ENCODE measurements at places on chromosomes 2 and 18.
A peak's percentile ranks its signal among the peaks of the same experiment; 100 is the strongest.

DNA sequence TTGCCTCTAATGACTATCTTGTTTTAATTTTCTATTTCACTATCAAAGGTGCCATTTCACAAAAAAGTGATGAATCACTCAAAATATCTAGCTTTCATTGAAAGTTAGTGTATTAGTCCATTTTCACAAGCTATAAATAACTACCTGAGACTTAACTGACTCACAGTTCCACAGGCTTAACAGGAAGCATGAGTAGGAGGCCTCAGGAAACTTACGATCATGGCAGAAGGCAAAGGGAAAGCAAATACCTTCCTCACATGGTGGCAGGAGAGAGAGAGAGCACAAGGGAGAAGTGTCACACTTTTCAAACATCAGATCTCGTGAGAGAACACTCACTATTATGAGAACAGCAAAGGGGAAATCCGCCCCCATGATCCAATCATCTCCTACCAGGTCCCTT, 1220.4 kb upstream of the ZEB2 start:
- DNase-seq, result no peak

DNA sequence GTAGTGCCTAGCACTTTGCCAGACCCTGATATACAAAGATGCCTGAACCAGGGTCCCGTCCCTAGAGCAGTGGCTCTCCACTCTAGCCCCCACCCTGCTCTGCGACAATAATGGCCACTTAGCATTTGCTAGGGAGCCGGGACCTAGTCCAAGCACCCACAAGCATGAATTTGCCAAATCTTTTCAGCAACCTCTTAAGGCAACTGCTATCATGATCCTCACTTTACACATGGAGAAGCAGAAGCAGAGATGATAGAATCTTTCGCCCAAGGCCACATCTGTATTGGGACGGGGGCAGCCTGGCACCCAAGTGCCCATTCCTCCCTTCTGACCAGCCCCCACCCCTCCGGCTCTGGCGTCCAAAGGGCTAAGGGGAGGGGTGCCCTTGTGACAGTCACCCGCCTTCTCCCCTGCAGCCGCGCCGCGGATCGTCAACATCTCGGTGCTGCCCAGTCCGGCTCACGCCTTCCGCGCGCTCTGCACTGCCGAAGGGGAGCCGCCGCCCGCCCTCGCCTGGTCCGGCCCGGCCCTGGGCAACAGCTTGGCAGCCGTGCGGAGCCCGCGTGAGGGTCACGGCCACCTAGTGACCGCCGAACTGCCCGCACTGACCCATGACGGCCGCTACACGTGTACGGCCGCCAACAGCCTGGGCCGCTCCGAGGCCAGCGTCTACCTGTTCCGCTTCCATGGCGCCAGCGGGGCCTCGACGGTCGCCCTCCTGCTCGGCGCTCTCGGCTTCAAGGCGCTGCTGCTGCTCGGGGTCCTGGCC, 13.0 kb downstream of the SIGLEC15 start:
- DNase-seq, result no peak

DNA sequence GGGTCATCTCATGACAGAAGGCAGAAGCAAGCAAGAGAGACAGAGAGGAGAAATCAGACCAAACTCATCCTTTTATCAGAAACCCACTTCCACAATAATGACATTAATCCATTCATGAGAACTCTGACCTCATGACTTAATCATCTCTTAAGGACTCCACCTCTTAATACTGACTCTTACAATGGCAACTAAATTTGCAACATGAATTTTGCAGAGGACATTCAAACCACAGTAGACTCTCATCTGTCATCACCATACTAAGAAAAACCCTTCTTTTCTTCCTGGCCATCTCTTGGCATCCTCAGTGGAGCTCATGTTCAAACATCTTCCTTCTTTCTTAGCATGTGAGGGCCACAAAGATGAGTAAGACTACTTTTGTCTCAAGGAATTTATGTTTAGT, 476.2 kb upstream of the RAB12 start:
- no peak for DNase-seq

- no peak for DNase-seq
Observed at GRCh38 chr2:20623241-20623640, 27.7 kb downstream of the HS1BP3 start.

GRCh38 chr2:72859831-72860262, 27.4 kb upstream of the SPR start:
- DNase-seq, result peak; percentile 81

DNA sequence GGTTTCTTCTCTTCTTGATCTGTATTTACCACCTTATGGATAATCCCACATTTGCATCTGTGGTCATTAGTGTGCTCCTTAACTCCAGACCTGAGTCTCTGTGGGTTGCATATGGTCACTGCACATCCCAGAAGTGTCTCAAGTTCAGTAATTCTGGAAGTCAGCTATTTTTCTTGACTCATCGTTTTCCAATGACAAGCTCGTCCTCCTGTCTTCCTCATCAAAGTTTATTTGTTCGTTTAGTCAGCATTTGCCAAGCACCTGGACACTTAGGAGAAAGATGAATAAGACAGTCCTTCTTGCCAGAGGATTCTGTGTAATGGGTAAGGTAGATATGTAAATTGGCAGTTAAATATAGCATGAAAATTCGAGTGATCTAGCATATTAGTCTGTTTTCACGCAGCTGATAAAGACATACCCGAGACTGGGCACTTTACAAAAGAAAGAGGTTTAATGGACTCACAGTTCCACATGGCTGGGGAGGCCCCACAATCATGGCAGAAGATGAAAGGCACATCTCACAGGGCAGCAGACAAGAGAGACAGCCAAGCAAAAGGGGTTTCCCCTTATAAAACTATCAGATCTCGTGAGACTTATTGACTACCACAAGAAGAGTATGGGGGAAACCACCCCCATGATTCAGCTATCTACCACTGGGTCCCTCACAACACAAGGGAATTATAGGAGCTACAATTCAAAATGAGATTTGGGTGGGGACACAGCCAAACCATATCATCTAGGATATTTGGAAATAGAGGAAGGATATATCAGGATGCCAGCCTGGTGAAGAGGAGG, 19.4 kb downstream of the FASTKD2 start:
- DNase-seq, result no peak

- DNase-seq, result peak; percentile 38
Observed at GRCh38 chr2:181025004-181025403, 44.6 kb downstream of the UBE2E3 start.

- no peak for DNase-seq
Observed at GRCh38 chr2:61878761-61879160, 9.7 kb downstream of the CCT4 start.

- no peak for DNase-seq
Observed at GRCh38 chr2:190355968-190356644, 12.7 kb downstream of the INPP1 start.

DNA sequence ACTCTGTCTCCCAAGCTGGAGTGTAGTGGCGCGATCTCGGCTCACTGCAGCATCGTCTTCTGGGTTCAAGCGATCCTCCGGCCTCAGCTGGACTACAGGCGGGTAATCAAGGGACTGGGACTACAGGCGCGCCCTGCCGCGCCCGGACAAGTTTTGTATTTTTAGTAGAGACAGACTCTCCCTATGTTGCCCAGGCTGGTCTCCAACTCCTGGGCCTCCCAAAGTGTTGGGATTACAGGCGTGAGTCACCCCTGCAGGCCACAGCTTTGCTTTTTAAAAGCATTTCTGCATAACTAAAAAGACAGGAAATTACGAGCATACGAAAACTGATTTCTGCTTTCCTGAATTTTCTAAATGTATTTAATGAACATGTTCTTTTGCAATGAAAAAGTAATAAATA, 916 bp upstream of the OSBPL1A start:
- peak; percentile 61 for DNase-seq

All from astrocyte of the hippocampus (primary cell).